ENCODE measurements at places on chromosomes 7 and 10.

- DNase-seq, result no peak
Measured at GRCh38 chr7:16583834-16584233, 57.2 kb downstream of the LRRC72 start.

DNA sequence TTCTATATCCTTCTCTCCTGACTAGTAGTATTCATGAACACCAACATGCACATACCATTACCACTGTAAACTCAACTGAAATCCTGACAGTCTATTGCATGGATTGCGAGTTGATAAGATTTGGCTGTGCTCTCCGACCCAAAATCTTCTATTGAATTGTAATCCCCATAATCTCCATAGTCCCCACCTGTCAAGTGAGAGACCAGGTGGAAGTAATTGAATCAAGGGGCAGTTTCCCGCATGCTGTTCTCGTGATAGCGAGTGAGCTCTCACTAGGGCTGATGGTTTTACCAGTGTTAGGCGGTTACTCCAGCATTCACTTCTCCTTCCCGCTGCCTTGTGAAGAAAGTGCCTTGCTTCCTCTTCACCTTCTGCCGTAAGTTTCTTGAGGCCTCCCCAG lies 261.8 kb downstream of the PHF14 start:
- no peak for DNase-seq

- DNase-seq, result peak; percentile 87
Measured at GRCh38 chr10:12758271-12758670, 243.2 kb downstream of the CCDC3 start.

GRCh38 chr10:51097546-51097945 lies 23.3 kb downstream of the PRKG1 start:
- DNase-seq, result no peak

DNA sequence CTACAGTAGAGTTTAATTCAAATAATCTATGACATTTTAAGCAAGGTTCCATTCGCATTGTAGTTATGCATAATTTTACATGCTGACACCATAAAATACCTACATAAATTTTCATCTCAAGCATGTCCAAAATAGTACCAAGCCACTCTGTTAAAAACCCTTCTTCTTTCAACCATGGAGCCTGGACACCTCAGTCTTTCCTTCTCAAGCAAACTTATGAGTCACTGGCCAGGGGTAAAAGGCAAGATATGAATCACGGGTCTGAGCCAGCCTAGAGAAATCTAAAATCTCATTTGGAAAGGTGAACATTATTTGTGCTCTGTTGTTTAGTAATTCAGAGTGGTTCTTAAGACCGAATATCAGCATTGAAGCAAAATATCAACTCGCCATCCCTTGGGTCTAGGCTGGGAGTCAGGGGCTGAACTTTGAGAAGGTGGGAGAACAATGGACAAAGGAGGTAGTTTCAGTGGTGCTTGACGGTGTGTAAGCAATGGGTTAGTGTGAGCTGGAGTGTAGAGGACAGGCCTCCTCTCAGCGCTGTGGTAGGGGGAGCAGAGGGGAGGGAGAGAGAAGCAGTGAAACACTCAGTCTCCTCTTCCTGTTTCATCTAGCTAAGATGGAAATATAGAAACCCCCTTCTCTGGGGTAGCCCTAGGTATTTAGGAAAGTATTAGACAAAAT lies 19.1 kb upstream of the GPAM start:
- DNase-seq, result no peak

GRCh38 chr7:139669106-139670061 lies 108.4 kb downstream of the HIPK2 start:
- DNase-seq, result no peak

GRCh38 chr7:124101173-124101768 lies 68.4 kb upstream of the TMEM229A start:
- DNase-seq, result no peak

- no peak for DNase-seq
Measured at GRCh38 chr10:77032188-77032570, 605.4 kb downstream of the KCNMA1 start.

GRCh38 chr10:44733501-44734488 lies 177.3 kb upstream of the TMEM72 start:
- DNase-seq, result peak; percentile 52

DNA sequence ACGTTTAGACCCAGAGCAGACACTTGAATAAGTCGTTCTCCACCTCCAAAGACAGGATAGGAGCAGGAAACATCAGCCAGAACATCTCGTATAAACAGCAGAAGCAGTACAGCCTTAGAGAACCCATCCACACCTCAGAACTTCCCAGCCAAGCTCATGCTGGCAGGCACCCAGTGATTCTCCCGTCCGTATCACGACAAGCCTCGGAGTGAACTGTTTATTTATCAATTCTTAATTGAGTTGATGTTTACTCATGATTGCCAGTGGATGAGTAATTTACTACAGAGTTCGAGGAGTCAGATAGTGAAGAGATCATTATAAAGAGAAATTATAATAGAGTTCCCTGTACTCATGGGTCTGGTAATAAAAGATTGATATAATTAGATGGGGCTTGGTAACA lies 811.5 kb downstream of the LRMDA start:
- DNase-seq, result no peak

DNA sequence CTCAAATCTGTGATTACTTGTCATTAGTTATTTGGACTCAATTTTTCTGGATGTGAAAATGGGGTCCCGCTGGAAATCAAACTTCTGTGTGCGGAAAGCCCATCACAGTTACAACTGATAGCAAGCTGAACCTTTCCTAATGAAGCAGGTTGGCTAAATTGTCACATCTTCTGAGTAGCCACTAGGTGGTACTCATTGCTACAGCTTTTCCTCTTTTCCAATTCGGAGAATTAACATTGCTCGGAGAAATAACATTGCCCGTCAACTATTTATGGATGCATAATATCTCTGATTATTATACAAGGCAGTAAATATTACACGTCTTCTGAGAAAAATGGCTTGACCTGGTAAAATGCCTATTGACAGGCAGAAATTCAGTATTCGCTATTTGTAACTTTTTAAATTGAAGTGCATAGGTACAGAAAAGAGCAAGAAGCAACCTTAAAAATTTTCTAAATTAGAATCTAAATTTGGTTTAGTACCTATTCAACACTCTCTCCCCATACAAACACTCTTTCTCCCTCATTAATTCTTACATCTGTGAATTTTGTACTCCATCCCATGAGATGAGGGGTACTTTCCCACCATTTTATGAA lies 17.3 kb upstream of the BLOC1S2 start:
- peak; percentile 21 for DNase-seq

DNA sequence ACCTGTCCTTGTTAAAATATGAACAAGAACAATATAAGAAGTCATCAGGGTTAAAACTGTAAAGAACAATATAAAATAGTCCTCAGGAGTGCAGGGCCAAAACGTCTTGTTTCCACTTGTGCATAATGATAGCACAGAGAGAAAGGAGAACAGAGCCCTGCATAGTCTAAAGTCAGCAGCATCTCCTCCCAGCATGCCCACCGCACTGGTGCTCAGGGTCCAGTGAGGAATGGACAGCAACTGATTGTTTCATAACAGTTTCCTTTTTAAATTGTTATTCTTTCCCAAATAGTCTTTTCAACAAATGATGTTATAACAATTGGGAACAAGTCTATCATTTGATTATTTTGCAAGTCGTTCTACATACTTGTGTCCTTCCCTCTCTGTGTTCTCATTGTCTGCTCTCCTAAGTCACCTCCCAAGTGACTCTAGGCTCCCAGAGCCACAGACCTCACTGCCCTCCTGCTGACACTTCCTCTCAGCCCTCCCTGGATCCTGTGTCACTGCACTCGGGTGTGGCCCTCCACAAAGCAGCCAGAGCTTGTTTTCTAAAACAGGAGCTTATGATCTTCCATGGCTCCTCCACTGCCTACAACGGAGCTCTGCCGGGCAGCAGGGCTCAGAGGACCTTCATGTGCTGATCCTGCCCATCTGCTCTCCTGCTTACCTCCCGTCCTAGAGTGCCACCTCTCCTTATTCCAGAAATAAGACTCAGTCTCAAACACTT lies 27.6 kb downstream of the COBL start:
- DNase-seq, result peak; percentile 24

DNA sequence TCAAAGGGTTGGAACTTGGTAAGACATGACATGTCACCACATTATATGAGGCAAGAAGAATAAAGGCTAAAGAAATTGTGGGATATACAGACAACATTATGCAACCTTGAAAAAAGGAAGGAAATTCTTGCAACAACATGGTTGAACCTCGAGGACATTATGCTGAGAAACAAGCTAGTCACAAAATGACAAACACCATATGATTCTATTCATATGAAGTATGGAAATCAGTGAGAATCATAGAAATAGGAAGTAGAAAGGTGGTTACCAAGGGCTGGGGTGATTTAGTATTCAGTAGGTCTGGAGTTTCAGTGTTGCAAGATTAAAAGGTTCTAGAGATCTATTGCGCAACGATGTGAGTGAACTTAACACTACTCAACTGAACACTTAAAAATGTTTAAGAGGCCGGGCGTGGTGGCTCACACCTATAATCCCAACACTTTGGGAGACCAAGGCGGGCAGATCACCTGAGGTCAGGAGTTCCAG lies 126.9 kb upstream of the TBX20 start:
- DNase-seq, result peak; percentile 15

- DNase-seq, result no peak
Measured at GRCh38 chr10:78454123-78454645, 420.5 kb downstream of the RPS24 start.

DNA sequence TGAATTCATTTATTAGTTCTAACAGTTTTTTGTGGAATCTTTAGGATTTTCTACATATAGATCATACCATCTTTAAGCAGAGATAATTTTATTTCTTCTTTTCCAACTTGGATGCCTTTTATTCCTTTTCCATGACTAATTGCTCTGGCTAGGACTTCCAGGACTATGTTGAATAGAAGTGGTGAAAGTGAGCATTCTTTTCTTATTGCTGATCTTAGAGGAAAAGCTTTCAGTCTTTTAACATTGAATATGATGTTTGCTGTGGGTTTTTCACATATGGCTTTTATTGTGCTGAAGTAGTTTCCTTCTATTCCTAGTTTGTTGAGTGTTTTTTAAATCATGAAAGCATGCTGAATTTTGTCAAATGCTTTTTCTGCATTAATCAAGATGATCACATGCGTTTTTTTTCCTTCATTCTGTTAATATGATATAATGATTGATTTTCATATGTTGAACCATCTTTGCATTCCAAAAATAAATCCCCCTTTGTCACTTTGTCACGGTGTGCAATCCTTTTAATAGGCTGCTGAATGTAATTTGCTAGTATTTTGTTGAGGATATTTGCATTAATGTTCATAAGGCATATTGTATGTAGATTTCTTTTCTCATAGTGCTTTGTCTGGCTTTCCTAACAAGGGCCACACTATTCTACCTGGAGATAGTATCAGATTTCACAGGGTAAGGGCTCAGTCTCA lies 92.9 kb downstream of the ZNF467 start:
- DNase-seq, result no peak

GRCh38 chr10:34698979-34699378 lies 116.1 kb downstream of the PARD3 start:
- DNase-seq, result no peak
